SHP77 (cell line): ENCODE measurements at places on chromosomes 4 and X.

DNA sequence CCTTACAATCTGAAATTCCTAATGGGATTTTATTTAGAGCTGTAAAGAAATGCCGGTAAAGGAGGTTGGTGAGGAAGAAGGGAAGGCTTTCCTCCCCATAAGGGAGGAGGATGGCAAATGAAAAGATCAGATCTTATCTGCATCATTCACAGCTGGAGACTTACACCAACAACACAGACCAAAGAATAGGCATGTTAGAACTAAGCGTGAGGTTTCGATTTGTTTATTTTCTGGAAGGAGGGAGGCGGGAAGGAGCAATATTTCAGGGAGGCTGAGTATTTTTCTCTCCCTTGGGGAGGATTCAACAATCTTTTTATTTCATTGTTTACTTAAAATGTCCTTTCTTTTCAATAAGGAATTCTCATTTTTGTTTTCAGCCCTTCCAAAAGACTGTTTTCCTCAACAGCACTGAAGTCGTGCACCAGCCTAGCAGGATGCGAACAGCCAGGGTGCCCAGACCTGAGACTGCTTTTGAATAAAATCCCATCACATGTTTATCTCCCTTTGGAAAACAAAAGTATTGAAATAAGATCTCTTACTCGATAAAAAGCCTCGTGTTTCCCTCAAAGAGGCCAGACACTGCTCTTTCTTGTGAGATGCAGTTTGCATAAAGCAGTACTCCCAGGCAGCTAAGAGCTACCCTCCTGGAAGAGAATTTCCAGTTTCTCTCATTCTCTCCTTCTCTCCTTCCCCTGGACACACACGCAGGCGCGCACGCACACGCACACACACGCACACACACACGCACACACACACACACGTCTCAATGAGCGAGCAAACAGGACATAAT lies 236.1 kb downstream of the MGST2 start:
- no peak for DNase-seq

- no peak for DNase-seq
These were observed 31.4 kb upstream of the SPATA4 start for GRCh38 chr4:176226736-176227135.

- peak; percentile 0 for DNase-seq
These were observed 113.9 kb upstream of the VAMP7 start for GRCh38 chrX:155767051-155767875.

GRCh38 chr4:120319046-120319767 lies 252.6 kb upstream of the MAD2L1 start:
- no peak for DNase-seq

- no peak for DNase-seq
These were observed 2.7 kb upstream of the LRCH2 start for GRCh38 chrX:115236560-115236959.

- no peak for DNase-seq
These were observed 6.2 kb downstream of the CD99 start for GRCh38 chrX:2697306-2697705.

- no peak for DNase-seq
These were observed 3.5 kb upstream of the XG start for GRCh38 chrX:2748171-2748814.

- no peak for DNase-seq
These were observed 541.7 kb downstream of the BCOR start for GRCh38 chrX:39556056-39556455.

DNA sequence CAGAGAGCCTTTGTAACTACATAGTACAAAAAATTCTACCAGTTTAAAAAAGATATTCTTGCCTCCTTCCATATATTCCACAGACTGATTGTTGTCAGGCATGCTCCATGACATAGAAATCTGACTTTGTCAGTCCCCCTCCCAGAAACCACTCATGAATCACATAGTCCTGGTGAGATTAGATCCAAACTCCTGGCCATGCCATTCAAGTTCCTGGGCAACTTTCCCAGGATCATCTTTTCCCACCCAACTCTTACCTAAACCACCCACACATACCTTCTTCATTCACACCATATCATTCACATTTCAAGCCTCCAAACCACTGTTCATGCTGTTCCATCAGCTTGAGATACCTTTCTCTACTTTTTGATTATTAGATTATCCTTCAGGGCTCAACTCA lies 46.4 kb downstream of the SLC16A2 start:
- no peak for DNase-seq

GRCh38 chrX:28124416-28124815 lies 143.2 kb upstream of the DCAF8L1 start:
- DNase-seq = no peak

DNA sequence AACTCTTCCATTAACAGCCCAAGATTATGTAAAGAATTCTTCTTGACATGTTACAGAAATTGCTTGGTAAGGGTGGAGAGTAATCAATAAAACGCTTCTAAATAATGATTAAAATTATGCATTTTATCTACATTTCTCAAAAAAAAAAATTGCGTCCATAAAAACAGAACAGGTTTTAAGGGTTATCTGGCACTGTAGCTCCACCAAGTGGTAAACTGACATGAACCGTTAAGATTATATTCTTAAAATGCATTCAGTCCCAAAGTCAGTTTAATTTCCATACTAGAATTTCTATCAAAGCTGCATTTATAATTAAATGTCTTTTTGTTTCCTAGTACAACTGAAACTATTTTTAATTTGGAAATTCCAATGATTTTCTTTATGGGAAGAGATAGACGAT lies 214.0 kb upstream of the UGT8 start:
- DNase-seq = no peak

DNA sequence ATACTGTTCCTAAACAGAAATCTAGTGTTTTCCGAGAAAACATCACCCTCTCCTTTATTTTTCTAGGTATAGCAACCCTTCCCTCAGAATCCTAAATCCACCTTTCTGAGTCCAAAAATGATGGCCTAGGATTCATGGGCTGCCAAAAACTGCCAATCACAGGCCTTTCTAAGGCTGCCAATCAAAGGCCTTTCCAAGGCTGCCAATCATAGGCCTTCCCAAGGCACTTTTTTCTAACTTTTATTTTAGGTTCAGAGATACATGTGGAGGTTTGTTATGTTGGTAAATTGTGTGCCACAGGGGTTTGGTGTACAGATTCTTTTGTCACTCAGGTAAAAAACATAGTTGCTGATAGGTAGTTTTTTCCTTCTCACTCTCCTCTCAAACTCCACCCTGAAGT lies 673.7 kb downstream of the FAT4 start:
- no peak for DNase-seq

DNA sequence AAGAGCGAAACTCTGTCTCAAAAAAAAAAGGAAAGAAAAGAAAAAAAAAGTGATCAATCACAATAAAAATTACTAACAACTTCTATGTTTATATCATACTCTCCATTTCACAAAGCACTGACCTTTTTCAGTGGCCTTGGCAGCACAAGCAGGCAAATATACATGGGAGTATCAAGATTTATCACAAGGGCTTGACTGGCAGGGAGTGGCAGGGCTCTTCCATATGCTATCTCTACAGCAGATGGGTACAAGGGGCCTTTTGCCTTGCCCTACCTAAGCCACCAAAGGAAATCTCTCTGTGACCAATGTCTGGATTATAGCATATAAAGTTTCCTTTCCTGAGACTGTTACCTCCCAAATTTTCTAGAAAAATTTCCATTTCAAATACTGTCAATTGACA lies 24.4 kb downstream of the TSPAN5 start:
- DNase-seq = no peak

GRCh38 chr4:162683659-162684370 lies 482.9 kb downstream of the NAF1 start:
- DNase-seq = no peak

- peak; percentile 20 for DNase-seq
These were observed 516 bp downstream of the SGMS2 start for GRCh38 chr4:107825072-107825824.

DNA sequence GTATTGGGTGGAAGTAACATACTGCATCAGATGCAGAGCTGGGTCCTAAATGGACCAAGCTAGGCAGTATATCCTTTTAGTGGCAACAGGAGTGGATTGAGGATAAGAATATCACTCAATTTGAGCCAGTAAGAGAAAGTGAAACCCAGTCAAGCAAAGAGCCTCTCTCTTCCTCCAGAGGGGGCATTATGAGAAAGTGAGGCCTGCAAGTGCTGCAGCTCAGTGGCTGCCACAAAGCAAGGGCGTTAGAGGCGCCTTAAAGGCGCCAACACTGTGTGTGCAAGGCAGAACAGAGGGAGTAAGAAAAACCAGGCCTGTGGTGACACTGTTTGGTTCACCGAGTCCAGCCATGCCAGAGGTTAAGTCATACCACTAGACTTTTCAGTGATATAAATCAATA lies 17.5 kb downstream of the STX18 start:
- no peak for DNase-seq

DNA sequence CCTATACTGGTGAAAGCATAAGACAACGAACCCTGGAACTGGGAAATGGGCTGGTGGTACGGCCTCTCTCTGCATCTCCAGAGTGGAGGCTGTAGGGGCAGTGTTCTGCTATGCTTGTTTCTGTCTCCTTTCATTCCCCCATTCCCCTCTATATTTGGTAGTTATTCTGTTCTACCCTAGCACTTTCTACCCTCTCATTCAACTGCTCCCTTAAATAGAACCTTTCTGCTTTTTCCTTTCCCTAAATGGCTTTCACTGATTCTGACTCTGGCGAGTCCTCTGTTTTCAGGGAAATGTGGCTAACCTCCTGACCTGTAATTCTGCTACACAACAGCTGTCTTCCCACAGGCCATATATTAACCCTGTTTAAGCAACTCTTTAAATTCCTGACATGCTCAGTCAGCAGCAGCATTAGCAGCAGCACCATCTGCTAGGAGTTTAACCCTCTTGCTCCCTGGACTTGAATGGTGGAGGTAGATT lies 94.2 kb downstream of the CXCL13 start:
- DNase-seq = peak; percentile 74

DNA sequence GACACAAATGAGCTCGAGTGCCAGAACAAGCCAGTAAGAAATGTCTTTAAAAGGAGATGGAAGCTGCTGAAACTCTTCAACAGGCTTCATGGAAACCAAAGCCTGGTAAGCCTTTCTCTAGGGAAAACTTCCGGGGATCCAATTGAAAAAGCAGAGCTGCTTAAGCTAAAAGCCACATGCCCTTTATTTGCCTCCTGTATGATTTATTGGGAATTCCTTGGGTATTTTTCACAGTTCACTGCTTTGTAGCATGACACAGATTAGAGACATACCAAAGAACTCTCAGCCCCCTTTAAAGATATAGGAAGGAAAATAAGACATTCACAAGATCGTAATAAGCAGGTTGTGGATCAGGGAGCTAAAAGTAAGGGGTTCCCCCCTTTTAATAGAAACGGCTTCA lies 6.5 kb upstream of the ARHGAP6 start:
- DNase-seq = no peak

GRCh38 chrX:103647630-103648029 lies 18.9 kb downstream of the TCEAL1 start:
- no peak for DNase-seq

- DNase-seq = no peak
These were observed 29.8 kb downstream of the PRSS12 start for GRCh38 chr4:118322831-118323502.

- no peak for DNase-seq
These were observed 1114.6 kb upstream of the AGA start for GRCh38 chr4:178556796-178557195.

DNA sequence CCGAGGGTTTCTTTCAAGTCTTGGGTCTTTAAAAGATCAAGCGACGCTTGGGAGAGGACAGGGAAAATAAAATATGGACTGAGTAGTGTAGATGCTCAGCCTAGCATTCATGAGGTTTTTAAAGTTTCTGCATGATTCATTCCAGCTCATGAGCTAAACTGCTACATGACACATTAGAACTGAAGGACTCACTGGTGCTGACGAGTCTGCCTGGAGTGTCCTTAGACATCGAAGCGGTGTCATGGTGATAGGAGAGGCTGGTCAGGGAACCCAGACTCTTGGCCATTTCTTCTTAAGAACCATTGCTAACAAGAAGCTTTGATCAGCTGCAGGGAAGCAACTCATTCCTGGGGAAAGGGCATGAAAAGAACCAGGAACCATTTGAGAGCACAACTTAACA lies 158.6 kb downstream of the TRIML1 start:
- DNase-seq = no peak

DNA sequence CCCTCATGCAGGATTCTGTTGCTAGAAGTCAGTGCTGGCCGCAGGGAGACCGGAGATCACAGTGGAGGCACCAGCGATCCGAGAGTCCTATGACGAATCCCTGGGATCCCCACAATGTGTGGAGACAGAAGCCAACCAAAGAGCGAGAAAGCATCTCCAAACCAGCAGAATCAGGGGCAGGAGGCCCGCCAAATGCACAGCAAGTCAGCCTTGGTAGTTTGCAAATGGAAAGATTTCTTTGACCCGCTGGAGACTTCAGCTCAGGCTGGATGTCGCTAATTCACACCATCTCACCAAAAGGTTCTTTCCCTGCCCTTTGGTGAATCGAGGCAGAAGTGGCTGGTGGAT lies 505 bp upstream of the PKD2 start:
- DNase-seq = peak; percentile 4

DNA sequence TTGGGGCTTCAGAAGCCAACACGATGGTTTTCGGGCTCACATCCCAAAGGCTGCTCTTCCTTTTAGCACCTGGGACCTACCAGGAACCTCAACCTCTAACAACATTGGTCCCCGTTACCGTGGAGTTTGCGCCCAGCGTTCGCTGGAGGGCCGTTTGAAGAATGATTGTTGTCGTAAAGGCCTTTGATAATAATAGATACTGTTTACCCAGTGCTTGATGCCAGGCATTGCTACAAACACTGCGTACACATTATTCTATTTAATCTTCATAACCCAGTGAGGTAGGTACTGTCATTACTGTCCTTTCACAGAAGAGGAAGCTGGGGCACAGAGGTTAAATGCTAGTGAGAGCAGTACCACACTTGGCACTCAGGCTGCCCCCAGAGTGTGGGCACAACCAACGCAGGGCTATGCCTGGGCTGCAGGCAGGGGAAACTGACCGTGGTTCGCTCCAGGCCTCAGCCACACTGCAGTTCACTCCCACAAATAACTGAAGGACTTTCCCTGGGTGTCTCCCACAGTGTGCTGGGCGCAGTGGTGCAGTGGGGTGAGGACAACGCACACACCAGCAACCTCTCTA lies 1.0 kb upstream of the ACSL1 start:
- no peak for DNase-seq

DNA sequence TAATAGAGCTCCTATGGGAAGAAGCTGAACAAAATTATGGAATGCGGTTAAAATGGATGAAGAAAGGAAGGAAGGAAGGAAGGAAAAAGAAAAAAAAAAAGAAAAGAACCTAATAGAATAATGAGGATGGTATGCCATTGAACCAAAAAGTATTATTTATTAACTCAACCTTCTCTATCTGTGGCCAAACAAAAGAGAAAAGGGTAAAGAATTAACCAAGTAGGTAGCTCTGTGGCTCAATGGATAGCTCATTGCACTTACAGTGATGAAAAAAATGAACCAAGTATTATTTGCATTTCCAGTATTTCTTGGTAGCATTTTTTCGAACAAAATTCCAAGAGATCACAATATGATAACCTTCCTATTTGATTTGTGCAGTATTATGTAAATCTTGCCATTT lies 56.9 kb upstream of the SLC39A8 start:
- DNase-seq = no peak

DNA sequence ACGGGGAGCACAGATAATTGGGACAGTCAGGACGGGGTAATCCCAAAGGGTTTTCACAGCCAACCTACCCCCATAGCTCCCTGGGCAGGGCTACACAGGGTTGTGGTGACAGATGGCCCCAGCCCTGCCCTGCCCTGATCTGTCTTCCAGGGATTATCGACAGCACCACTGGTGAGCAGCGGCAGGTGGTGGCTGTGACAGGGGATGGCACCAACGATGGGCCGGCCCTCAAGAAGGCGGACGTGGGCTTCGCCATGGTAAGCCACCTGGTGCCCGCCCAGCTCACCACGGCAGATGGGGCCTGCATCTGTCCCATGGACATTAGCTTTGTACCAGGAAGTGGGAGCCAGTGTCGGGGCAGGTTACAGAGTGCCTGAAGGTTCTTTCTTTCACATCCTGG lies 39.3 kb downstream of the ATP2B3 start:
- DNase-seq = peak; percentile 9
